ENCODE measurements at places on chromosomes 5 and 9. TPM values are rescaled to one million over a fixed set of nuclear protein-coding genes. Genes with fewer than 3 reads are reported as not detected.

- DNase-seq = no peak
Observed at GRCh38 chr5:89934069-89934468, 475.5 kb downstream of the CETN3 start.

DIPK1B gene
- 0.43 TPM for total RNA-seq

PLPP1 gene
- total RNA-seq = 97.6 TPM

GRCh38 chr5:122701640-122702523 is 73.0 kb upstream of the SNX2 start:
- no peak for DNase-seq

- DNase-seq = peak; percentile 50
Observed at GRCh38 chr9:93071464-93071863, 13.0 kb downstream of the SUSD3 start.

GRCh38 chr5:98309785-98310598 is 463.5 kb upstream of the RGMB start:
- DNase-seq = peak; percentile 81

DNA sequence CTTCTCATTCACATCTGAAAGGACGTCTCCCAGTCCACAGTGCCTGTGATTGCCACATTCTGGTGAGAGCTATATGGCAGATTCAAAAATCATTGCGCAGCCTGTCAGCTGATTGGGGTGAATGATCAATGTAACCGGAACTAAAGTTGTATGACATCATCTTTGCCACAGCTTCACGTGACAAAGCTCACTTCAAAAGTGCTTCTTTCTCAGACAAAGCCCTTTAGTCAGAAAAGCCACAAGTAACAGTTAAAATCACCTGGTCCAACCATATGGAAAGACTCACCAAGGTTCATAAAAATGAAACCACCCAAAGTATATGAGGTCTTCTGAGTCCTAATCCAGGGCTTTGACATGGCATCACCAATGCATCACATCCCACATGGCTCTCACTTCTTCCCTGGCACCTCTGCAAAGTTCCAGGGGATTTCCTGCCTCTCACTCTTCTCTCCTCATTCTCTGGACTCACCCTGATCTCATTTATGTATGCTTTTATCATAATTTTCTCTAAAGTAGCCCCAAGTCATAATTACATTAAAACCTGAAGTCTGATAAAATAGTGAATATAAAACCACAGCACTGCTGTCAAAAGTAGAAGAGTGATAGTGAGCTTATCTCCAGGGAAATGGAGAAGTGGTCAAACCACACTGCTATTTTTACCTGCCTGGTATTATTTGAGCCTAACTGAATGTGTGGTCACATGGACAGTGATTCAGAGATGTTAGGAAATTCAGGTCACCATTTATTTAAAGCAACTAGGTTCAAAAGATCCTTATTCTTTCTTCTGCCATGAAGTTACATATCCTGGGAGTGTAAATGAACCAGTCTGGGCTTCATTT is 193.1 kb upstream of the PTGER4 start:
- DNase-seq = no peak

DNA sequence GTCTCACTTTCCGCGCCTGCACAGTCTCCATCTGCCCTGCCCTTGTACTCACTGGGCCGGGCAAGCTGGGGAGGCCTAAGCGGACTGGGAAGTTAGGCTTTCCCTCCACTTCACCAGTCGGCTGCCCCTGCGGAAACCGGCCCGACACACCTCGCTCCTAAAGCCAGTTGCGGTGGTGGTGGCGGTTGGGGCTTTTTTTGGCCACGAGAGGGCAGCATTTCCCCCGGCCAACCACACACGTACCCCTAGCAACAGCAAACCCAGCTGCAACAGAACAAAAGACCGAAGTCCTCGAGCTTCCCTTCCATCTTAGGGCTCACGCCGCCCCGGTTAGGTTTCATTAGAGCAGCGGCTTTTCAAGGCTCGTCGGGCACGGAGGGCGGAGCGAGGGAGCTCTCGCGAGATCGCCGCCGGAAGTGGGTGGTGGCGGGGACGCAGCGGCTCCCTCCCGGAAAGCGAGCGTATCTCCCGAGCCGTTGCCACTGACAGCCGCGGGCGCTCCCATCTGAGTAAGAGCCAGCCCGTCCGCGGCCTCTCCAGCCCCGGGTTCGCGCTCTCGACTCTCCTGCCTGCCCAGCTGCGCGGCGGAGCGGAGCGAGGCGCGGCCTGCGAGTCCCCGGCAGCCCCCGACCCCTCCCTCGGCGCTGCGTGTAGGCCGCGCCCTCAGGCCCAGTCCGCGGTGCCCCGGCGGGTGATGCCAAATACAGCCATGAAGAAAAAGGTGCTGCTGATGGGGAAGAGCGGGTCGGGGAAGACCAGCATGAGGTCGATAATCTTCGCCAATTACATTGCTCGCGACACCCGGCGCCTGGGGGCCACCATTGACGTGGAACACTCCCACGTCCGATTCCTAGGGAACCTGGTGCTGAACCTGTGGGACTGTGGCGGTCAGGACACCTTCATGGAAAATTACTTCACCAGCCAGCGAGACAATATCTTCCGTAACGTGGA is at the start of gene RRAGA:
Gene RRAGA (plus strand): TSS at position 462 of the 951 bp plus-strand sequence. CDS start 233 bp downstream, at position 695.
- peak; percentile 98 for DNase-seq

- DNase-seq = no peak
Observed at GRCh38 chr9:133137451-133138231, 16.6 kb upstream of the RALGDS start.

ZNF658 gene
- 3.9 TPM for total RNA-seq

DNA sequence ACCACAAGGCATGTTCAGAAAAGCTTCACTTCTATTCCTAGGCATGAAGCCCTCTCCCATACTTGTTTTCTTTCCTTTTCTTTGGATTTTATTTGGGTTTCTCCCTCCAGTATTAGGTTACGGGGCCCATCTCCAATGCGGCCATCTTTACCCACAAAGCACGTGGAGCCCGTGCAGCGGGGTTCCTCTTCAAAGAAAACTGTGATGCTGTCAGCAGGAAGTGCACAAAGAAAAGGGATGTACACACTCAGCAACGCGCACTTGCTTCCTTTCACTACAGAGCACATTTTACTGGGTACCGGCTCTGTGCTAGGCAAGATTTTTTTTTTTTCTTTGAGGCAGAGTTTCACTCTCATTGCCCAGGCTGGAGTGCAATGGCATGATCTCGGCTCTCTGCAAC is 106.6 kb downstream of the COL23A1 start:
- no peak for DNase-seq

DNA sequence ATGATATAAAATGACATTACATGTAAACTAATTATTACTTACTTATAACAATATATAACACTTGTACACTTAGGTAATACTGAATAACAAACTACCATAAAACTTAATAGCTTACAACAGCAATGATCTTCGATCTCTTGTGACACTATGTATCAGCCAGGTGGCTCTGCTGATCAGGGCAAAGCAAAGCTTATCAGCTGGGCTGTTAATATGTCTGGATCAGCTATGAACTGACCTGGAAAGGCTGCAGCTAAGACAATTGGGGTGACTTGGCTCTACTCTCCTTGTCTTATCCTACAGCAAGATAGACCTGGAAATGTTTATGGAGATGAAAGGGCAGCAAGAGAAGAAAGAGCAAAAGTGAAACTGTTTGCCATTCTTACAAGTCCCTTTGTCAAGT is 511.3 kb downstream of the TLR4 start:
- no peak for DNase-seq

DNA sequence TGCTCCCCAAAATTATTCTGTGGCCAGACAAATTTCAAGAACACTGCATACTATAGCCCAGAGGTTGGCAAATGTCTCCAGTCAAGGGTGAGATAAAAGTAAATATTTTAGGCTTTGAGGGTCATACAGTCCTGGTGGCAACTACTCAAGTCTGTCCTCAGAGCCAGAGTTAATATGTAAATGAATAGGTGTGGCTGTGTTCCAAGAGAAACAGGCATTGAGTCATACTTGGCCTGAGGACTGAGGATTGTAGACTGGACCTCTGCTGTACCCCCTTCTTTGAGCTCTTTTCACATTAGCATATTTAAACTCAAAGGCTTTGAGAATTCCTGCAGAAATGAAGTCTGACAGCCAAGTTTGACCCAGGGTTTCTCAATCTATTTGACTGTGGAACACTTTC is 129.2 kb upstream of the PTCH1 start:
- DNase-seq = no peak

DNA sequence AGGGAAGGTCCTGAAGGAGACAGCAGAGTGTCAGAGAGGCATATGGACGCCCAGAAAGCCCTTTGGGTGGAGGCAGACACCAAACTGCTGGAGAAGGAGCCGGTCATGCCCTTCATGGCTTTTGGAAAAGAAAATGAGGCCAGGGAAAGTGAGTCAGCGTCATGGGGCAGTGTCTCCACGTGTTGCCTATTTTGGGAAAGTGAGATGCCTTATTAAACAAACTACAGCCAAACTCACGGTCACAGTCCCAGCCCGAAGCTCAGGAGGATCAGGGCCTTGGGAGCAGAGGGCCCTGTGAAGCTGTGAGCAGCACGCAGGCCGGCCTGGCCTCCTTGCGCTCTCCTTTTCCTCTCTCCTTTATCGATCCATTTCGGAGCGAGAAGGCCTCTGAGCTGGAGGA is 25.0 kb downstream of the RGS3 start:
- DNase-seq = no peak

GRCh38 chr5:149376104-149376503 is 3.0 kb downstream of the IL17B start:
- no peak for DNase-seq

DNA sequence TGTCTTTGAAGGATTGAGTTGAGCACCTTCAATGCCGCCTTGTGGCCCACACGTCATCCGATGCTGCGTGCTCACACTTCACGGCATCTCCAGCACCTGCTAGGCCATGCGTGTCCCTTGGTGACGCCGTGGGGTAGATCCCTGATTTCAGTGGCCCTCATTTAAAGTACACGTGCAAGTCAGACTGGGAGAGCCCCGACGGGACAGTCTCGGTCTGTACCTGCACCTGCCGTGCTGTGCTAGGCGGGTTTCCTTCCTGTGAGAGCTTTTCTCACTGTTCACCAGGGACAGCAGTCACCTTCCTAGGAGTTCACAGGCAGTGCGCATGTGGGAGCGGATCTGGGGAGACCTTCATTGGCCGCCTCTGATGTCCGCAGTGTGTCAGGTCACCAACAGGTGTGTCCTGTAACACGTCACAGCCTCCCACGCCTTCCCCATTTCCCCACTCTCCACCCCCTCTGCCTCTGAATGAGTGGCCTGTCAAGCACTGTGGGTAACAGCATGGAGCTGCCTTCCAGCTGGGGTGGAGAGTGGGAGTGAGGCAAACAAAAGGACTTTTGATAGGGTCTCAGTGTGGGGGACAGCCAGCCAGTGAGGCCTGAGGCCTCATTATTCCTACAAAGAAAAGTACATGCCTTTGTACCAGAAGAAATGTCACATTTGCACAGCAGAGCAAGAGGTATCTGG is 236.4 kb downstream of the FANCC start:
- DNase-seq = no peak

Measured in fibroblast of villous mesenchyme (primary cell).